Stimulated activated CD4-positive, alpha-beta T cell treated with anti-CD3 and anti-CD28 coated beads, Interleukin-15, amount 100 ng/mL, for 48 hours (primary cell): ENCODE measurements at places on chromosomes 6 and 20.

GRCh38 chr20:45725134-45725533, 3.0 kb downstream of the SPINT4 start:
- DNase-seq: no peak

GRCh38 chr6:169720207-169720855, 4.0 kb downstream of the PHF10 start:
- no peak for DNase-seq

DNA sequence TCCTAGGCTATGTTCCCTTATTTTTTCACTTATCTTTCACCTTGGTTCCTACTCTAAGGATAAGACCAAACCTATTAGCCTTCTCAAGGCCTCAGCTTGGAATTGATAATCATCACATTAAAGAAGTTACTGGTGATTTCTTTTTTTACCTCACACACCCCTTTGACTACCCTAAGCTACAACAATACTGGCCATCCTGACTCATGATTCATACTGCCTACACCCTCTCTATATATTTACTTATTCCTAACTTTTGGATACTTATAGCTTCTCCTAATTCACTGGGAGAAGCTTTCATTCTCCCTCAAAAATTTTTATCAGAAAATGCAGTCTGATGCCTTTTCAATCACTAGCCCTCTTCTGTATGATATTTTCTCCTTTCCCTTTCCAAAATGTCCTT, 256.1 kb downstream of the TBX18 start:
- DNase-seq: no peak

DNA sequence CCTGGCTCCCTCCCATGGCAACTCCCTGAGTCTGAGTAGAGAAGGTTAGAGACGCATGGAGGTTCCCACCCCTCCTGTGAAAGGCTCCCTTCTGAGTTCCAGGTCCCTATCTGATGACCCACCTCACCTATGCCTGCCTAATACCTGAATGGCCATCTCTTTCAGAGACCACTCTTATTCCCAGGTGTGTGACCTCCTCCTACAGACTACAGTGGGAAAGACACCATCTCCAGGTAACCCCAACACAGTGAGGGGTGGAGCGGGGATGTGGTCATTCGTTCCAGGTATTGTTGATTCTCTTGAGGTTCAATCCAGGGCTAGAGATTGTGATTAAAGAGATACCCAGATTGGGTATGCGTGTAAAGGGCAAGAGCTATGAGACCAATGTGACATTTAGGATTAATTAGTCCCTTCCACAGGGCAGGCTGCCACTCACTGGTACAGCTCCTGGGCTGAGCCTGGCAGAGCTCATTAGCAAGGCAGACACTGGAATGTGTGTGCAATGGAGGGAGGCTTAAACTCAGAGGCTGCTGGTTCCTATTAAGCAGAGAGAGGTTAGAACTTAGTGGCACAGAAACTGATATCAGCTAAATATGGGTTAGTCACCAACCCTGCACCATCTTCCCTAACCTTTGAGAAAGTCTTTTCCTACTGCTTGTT, 46.5 kb upstream of the IER3 start:
- no peak for DNase-seq

GRCh38 chr6:22666586-22666985, 97.2 kb downstream of the HDGFL1 start:
- no peak for DNase-seq

DNA sequence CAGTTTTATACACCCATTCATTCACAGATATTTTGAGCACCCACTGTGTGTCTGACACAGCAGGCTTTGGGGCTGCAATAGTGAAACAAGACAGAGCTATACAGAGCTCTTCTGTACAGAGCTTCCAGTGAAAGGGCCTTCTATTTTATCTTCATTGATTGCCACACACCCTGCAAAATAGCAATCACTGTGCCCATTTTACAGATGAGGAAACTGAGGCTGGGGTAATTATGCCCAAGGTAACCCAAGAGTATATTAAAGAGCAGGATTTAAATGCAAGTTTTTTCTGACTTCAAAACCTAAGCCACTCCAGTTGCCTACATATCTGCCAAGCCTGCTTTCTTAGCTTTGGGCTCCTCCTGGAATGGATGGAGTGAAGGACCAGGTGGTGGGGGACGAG, 4.5 kb downstream of the BPI start:
- no peak for DNase-seq

- no peak for DNase-seq
Observed at GRCh38 chr6:18053078-18053477, 65.6 kb upstream of the KIF13A start.

DNA sequence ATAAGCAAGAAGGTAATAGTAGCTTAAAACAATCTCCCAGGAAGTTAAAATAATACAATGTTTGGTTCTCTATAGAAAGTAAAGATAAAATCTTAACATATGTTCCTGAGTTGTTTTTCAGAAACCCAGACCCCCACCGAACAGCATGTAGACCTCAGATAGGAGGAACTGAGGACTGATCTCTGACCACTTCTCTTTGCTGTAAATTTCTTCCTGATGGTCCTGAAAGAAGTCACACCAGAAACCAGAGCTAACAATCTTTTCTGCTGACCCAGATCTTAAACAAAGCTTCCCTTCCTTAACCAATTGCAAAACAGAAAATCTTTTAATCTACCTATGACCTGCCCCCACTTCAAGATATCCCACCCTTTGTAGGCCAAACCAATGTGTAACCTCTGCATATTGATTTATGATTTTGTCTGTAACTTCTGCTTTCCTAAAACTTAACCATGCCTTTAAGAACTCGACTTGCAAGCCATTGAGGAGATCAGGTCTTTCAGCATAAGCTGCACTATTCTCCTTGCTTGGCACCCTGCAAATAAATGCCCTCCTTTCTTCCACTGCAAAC, 21.9 kb upstream of the BEND6 start:
- no peak for DNase-seq

DNA sequence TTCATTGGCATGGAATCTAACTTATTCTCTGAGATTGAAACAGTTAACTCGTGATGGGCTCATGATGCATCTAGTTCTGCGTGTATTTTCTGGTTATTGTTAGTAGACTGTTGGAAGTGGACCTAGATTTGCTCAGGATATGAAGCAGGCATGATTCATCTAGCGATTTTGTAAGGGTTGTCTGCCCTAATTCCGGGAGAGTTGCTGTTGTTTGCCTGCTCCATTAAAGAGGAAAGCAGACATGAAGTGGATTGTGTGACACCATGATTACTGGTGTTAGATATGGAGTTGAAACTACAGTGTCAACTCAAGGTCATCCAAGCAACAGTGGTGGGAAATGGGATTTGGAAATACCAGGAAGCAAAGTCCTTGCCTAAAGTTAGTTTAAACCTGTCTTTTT, 41.0 kb downstream of the SOX4 start:
- no peak for DNase-seq
